Activated T-cell treated with anti-CD3 and anti-CD28 coated beads, Interleukin-2, amount 50 U/mL, for 72 hours (primary cell): ENCODE measurements at places on chromosomes 2 and 18. TPM values are rescaled to one million over a fixed set of nuclear protein-coding genes. Genes with fewer than 3 reads are reported as not detected.

- no peak for DNase-seq
These were observed 63.4 kb downstream of the FAM168B start for GRCh38 chr2:131029812-131030211.

DNA sequence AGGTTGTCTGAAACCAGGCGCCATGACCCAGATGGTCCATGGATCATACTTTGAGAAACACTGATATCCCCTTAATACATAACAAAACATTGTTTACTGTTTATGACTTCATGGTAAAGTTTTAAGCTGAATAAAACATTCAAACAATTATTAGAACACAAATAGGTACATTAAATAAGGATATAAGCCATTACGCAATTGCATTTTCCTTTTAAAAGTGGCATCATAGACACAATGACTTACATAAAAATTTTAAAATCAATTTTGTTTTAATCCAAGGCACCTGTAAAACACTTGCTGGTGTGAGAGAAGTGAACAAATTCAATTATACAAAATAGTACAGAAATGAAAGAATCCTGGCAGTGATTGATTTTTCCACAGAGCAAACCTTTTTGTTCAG lies 10.2 kb upstream of the CPLX4 start:
- DNase-seq: no peak

DNA sequence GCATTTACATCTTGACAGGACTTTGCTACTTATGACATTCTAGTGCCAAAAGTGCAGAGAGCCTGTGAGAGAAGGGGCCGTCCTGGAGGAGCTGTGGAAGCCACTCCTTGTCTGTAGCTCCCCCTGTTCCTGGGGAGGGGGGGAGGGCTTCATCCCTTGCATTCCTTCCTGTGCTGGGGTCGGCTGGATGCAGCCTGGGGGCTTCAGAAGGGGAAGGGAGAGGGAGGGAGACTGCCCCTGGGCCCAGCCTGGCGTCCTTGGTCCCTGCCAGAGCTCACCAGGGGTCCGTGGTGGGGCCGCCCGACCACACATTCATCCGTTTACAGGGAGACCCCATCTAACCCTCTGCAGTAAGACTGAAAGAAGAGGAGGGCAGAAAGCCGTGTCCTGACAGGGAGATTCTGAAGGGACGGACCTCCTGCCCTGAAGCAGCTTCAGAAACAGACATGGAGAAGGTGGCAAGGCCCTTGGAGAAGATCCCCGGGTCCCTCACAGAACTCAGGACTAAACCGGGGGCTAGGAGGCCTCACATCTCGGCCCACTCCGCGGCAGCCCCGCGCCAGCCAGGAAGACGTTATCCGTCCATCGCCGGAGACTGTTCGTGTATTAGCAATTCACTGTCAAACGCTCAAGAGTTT lies 258.3 kb upstream of the SALL3 start:
- DNase-seq: no peak

GRCh38 chr2:239200646-239201530 lies 199.9 kb downstream of the HDAC4 start:
- no peak for DNase-seq

Gene TMEM200C
- not detected for total RNA-seq

Gene AGXT
- not detected for total RNA-seq
